Stimulated activated CD8-positive, alpha-beta memory T cell treated with anti-CD3 and anti-CD28 coated beads, Interleukin-12 subunit alpha, Interleukin-12 subunit beta, amount 100 ng/mL, for 1 hour (primary cell): ENCODE measurements at places on chromosomes 6 and 20.

GRCh38 chr20:59163631-59164530 lies at the start of gene ZNF831:
ZNF831 (plus strand) TSS chr20:59163821; CDS start chr20:59191020, 27,199 bp downstream.
- no peak for DNase-seq

DNA sequence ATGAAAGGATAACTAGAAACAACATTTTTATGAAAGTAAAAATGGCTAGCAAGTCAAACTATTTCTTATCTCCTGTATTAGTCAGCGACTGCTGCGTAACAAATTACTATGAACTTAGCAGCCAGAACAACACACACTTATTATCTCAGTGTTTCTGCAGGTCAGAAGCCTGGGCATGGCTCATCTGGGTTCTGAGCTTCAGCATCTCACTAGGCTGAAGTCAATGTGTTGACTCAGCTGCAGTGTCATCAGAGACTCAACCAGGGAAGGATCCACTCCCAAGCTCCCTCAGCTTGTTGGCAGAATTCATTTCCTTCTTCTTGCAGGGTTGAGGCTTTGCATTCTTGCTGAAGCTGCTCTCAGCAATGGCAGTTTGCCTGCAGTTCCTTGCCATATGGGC lies 33.2 kb upstream of the IGF2R start:
- no peak for DNase-seq

- no peak for DNase-seq
Observed at GRCh38 chr6:143863771-143864170, 503 bp upstream of the ZC2HC1B start.

- DNase-seq = no peak
Observed at GRCh38 chr6:830667-831327, 137.9 kb upstream of the EXOC2 start.

DNA sequence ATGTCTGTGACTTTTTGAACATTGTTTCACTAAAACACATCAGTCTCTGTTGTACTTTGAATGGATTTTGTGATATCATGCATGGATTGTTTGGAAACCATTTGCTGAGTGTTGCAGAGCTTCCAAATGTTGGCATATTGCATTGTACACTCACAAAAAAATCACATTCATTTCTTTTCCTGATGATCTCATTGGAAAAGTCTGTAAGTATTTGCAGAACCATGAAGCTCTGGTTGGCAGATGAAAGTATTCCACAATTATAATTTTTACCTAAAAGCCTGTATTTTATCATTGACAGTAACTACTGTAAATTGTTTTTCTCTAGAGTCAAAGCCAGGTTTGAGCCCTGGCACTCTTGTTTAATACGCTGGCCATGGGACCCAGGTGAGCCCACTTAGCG lies 42.1 kb downstream of the VAPB start:
- DNase-seq = no peak

DNA sequence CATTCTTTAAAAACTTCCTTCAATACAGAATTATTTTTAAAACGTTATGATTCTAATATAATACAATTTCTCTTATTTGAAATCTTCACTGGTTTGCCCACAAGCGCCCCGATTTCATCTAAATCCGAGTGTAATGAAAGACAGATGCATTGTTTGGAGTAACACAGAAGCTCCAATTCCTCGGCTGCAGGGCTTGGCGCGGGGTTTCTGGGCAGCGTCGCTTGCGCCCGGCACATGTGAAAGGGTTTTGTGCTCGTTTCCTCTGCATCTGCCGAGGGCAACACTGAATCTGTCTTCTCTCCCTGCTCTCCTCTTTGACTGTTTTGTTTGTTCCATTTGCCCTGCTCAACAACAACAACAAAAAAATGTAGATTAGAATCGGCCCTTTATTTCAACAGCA lies 248.6 kb upstream of the QKI start:
- DNase-seq = no peak

DNA sequence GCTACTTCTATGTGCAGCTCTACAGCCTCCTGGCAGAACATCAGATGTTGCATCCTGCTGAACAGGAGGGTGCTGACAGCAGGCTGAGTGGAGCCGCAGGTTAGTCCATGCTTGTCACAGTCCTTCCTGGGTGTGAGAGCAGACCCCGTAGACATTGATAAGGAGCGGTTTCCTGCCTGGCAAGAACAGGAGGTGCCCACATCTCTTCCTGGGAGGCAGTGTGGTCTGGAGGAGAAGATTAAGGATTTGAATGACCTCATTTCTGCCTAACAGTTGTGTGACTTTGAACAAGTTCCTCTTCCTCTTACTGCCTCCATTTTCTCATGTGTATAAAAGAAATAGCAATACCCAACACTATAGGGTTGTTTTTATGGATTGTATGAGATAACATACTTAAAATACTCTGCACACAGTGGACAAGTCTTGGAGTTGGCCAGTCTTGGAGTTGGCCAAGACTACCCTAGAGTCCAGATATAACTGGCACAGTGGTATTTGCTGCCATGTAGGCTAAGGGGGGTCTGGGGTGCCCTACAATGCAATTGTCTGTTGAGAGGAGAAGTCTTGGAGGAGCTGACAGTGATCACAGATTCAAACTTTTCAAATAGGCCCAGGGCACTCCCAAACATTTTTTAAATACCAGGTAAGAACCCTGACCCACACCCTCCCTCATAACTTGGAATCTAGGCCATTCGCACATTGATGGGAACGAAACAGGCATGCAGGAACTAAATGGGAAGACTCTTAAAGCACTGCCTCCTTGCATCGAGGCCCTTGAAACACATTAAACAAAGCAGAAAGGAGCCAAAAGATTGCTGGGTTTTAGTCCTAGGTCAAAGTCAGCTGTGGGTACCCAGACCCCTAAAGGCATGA lies 32.6 kb upstream of the TBC1D7 start:
- DNase-seq = no peak

DNA sequence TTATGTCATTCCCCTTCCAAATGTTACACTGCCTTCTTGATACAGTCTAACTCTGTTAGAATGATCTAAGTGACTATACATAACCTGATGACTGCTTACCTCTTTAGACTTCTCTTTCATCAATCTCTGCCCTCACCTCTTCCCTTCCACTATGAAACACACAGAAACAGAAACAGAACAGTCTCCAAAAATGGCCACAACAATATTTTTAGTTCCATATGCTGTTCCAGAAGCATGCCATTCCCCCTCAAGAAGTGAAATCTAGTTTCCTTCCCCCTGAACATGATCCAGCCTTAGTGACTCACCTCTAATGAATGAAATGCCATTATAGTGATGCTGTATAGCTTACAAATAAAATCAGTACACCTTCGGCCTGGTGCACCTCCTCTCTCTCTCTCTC lies 229.3 kb upstream of the TENT5A start:
- no peak for DNase-seq

- no peak for DNase-seq
Observed at GRCh38 chr6:79548304-79548703, 11.1 kb upstream of the LCA5 start.

DNA sequence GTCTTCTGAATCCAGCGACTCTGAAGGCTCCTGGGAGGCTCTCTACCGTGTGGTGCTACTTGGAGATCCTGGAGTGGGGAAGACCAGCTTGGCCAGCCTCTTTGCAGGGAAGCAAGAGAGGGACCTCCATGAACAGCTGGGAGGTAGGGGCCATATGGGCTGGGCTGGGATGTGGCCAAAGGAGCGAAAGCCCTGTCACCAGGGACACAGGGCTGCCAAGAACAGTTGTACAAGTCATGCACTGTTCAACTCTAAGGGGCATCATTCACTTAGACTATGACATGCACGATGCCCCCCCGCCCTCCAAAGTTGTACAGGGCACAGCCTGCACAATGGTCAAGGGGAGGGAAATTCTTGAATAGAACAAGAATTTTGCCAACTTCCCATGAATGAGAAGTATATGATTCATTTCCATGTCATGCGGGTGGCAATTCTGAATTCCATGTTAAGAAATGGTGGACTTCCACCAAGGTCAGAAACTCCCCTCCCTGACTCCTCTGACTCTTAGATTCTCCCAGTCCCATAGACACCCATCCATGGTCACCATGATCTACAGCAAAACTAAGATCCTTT lies 1.6 kb downstream of the REM1 start:
- no peak for DNase-seq

DNA sequence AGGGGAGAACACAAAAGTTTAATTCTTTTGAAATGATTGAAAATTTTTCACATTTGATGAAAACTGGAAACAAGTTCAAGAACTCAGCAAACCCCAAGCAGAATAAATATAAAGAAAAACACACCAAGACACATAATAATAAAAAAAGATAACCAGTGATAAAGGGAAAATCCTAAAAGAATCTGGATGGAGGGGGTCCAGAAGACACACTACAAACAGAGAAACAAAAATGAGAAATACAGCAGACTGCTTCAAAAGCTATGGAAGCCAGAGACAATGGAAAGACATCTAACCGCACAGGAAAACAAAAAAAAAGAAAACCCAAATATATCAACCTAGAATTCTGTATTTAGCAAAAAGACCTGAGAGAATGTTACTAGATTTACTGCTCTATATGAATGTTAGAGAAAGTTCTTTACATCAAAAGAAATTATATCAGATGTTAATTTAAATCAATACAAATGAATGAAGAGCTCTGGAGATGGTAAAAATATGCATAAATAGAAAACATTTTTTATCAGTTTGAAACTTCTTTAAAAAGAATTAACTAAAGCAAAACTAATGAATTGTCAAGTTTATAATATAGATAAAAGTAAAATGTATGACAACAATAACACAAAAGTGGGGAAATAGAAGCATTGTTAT lies 310.7 kb upstream of the PREP start:
- DNase-seq = no peak

DNA sequence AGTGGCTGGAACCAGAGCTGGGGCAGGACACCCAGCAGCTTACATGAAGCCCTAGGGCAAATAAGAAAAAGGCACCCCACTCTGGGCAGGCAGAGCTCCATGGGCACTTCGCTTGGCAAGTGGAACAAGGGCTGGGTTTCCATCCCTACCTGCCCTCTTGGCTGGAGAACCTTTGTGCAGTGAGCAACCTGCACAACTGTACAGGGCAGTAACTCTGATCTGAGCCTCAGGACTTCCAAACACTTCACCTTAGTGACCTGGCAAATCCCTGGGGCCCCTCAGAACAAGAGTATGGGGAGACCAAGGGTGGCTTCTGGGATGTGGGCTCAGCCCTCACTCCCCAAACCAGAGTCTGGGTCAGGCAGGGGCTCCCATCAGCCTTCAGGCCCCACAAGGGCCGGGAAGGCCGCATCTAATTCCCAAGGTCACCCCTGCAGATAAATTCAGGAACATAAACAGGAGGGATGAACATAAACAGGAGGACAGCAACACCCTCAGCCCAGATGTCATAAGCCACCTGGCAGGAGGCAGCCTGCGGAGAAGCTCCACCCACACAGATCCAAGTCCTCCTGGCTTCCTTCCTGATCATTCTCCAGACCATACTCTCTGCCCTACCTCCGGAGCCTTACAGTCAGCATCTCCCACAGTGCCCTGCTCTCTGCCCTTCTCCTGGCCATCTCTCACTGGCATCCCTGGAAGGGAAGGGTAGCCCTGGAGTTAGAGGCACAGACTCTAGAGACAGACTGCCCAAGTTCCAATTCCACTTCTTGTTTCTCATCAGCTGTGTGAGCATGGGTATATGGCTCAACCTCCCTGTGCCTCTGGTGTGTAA lies 37.5 kb downstream of the HNF4A start:
- DNase-seq = no peak

DNA sequence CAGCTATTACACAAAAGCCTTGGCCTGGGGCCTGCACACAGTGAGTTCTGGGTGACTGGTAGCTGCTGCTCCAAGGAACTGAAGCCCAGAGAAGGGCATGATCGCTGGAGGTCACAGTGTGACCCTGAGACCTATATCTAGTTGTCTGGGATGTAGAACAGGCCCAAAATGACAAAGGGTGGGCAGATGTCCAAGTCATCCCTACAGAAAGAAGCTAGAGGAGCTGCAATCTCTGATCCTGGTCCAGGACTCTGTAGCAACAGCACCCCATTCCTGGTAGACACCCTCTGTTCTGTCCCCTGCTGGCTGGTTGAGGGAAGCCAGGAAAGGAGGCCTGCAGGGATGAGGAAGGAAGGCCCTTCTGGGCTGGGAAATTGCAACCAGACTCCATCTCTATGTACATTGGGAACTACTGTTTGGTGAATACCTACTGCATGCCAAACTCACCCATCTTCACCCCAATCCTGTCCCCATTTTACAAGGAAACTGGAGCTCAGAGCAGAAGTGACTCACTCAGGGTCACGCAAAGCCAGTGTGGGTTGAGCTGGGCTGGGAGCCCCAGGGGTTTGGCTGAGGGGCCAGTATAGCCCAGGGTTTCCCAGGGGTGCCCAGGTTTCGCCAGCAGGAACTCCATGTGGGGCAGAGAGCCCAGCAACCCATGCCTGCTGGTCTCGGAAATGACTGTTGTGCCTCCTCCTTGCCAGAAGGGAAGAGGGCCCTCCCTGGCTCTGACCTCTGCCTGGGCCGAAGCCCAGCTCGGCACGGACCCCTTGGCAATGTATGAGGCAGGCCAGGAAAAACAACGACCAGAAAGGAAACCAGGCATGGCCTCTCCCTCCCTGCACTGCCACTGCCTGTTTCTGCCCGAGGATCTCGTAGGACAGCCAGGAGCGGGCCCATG lies 44.9 kb upstream of the TLDC2 start:
- no peak for DNase-seq

DNA sequence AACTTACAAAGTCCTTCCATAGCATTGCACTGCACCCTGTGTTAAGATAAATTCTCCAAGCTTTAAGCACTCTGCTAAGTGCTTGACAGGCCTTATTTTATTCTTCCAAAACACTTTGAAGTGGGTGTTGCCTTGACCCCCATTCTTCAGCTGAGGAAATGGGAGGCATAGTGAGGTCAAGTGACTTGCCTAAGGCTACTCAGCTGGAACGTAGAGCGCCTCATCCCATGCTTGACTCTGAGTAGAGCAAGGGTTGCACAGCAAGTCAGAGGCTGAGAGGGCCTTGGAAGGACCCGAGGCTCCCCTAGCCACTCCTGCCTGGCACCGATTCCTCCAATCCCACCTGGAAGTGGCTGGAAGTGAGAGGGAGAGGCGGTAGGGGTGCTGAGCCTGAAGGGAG lies 19.6 kb upstream of the CSNK2A1 start:
- no peak for DNase-seq

GRCh38 chr6:106446983-106447382 lies 86.5 kb downstream of the CRYBG1 start:
- no peak for DNase-seq

- DNase-seq = no peak
Observed at GRCh38 chr20:3712279-3712873, at the start of gene SIGLEC1. SIGLEC1 (minus strand) TSS chr20:3712600; CDS start chr20:3707128, 5,472 bp downstream.
